NCI-H2029 treated with DMSO at 0.1 percent for 48 hours (cell line): ENCODE measurements at places on chromosomes 3 and 15.

DNA sequence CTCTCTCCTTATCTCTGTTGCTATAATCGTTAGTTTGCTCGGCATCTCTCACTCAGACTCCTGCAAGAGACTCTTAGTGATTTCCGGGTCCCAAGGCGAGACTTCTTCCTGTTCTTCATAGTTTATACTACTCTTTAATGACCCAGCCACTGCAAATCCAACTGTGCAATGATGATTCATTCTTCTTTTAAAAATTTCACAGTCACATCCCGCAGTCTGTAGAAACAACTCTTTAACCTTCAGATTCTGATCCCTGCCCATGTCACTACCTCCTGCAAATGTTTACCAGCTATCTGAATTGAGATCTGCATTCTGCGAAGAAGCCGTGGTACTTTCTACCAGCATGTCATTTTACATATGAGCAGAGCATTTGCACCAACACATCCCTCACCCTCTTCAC lies 2.8 kb upstream of the VGLL3 start:
- DNase-seq: no peak

DNA sequence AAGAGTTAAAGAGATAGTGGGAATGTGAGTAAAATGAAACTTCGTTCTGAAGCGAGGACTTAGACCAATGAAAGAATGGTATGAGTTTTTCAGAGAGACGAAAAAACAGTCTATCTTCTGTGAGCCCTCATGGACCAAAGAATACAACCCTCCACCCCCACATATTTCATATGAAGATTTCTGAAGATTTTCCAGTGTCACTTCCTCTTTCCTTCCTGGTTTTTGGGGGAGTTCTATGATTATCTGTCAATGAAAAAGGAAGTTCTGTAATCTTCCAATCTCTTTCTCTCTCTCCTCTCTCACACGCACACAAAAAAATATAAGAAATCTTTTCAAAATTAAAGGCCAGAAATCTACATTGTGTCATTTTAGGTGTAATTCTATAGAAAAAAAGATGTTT lies 27.7 kb downstream of the CMSS1 start:
- DNase-seq: no peak

DNA sequence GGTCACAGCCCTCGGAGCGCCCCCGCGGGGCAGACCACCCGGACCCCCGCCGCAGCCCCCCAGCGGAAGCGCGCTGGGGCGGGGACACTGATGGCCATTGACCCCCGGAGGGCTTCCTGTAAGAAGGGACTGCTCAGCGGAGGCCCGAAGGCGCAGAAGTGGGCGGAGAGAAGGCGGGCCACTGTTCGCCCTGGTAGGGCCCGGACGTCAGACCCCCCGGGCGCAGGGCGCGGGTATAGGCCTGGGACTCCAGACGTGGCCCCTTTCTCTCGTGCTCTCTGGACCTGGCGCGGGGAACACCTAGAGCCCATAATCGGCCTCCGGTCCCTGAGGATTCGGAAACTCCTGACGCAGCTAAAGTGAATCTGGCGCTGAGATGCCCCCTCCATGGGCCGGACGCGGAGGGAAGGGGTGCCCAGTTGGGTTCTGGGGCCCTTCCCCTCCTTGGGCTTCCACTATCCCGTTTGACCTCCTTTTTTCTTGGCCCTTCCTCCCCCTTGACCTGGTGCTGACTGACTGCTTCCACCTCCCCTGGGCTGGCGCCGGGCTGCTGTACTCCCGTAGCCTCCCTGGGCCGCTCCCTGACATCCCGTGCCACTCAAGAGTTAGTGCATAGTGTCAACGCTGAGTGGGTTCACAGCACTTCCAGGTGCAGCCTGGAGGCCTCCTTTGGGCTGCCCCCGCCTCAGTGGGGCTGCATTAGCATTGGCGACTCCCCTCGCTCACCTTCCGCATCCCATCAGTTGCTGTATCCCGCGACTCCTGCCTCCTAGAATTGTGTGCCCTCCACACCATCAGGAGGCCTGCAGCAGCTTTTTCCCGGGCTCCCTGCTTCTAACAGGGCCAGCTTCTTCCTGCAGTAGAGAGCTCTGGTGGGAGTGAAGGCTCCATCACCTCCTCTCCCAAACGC lies 694 bp downstream of the ABTB1 start:
- DNase-seq: no peak

GRCh38 chr3:14175383-14176037 lies 2.9 kb downstream of the XPC start:
- DNase-seq: no peak

GRCh38 chr15:63188926-63189871 lies at the start of gene RAB8B:
Gene RAB8B (plus strand): TSS chr15:63189606. CDS start chr15:63189625, 19 bp downstream.
- DNase-seq: no peak

DNA sequence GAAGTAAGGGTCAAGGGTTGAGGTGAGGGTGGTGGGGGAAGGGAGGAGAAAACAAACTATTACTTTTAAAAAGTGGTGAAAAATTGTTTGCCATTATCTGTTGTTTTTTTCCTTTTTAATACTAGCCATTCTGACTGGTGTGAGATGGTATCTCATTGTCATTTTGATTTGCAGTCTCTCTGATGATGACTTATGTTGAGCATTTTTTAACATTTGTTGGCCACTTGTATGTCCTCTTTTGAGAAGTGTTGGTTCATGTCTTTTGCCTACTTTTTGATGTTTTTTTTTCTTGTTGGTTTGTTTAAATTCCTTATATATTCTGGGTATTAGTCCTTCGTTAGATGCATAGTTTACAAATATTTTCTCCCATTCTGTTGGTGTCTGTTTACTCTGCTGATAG lies 185.9 kb upstream of the ANKRD28 start:
- no peak for DNase-seq

- DNase-seq: no peak
These were observed 4.8 kb downstream of the PAQR5 start for GRCh38 chr15:69303337-69304181.

GRCh38 chr3:66110840-66111239 lies 72.1 kb upstream of the MAGI1 start:
- no peak for DNase-seq

DNA sequence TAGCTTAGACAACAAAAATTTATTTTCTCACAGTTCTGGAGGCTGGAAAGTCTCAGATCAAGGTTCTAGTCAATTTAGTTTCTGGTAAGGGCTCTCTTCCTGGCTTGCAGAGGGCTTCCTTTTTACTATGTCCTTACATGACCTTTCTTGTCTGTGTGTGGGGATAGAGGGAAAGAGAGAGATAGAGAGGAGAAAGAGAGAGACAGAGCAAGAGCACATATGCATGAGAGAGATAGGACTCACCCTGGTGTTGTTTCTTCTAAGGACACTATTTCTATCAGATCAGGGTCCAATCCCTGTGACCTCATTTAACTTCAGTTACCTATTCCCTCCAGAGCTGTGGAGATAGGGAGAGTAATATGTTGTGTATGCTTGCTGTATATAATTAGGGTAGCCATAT lies 44.9 kb upstream of the TEX9 start:
- DNase-seq: no peak

GRCh38 chr3:57948781-57949242 lies 59.4 kb upstream of the FLNB start:
- no peak for DNase-seq

GRCh38 chr15:96300836-96301235 lies 29.7 kb upstream of the NR2F2 start:
- DNase-seq: no peak

- DNase-seq: no peak
These were observed 54.4 kb downstream of the SLC24A1 start for GRCh38 chr15:65676123-65676522.

GRCh38 chr3:117526470-117527079 lies 817.0 kb downstream of the TUSC7 start:
- DNase-seq: no peak

- DNase-seq: no peak
These were observed 8.7 kb downstream of the DAZL start for GRCh38 chr3:16596352-16597032.

DNA sequence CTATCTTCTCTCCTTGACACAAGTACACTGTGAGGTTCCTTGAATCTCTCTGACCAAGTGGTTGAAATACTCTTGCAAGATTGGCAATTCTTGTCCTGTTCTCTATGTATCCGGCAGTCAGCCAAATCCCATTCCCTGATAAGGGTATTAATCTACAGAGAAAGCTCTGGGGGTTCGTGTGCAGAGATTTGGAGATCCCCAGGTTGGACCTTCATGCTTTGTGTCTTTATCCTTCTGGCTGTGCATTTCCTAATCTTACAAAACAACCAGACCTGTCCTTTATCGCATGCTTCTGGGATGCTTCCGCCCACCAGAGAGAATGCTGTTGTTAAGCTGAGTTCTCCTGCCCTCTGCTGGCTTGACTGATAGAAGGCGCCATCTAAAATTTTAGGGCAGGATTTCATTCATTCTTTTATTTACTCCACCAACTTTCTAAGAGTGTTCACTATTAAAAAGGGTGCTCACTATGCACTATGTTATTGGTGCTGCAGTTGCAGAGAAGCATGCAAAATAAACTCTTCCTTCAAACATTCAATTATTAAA lies 8.6 kb upstream of the SST start:
- no peak for DNase-seq

- no peak for DNase-seq
These were observed 683.6 kb upstream of the ARPP21 start for GRCh38 chr3:34955680-34956079.

DNA sequence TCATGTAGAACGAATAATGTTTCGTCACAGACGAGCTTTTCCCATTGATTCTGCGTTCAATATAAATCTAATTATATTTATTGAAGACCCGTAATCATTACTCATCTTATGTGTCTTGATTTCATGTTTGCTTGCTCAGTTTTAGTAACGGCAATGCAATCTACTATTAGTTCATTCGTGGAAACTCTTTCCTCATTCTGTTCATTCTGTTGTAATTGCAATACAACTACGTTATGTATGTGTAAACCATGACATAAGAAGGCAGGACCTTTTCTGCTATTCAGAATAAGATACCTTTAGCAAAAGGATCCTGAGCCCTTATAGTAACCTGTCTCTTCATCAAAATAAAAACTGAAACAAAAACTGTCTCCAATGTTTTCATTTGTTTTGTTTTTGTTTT lies 6.8 kb upstream of the ARRDC4 start:
- DNase-seq: no peak

DNA sequence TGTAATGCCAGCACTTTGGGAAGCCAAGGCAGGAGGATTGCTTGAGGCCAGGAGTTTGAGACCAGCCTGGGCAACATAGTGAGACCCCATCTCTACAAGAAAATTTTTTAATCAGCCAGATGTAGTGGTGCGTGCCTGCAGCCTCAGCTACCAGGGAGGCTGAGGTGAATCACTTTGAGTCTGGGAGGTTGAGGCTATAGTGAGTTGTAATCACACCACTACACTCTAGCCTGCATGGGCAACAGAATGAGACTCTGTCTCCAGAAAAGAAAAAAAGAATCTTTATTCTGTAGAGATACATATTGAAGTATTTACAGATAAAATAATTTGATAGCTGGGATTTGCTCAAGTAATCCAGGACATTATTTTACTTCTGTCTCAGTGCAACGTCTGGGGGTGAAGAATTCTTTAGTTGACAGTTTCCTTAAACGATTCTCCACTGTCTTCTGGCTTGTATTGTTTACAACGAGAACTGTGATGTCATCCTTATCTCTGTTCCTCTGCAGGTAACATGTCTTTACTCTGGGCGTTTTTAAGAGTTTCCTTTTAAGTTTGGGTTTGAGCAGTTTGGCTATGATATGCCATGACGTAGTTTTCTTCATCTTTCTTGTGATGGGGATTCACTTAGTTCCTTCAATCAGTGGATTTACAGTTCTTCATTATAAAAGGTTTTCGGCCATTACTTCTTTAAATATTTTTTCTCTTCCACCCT lies 26.3 kb downstream of the KPNA1 start:
- no peak for DNase-seq

DNA sequence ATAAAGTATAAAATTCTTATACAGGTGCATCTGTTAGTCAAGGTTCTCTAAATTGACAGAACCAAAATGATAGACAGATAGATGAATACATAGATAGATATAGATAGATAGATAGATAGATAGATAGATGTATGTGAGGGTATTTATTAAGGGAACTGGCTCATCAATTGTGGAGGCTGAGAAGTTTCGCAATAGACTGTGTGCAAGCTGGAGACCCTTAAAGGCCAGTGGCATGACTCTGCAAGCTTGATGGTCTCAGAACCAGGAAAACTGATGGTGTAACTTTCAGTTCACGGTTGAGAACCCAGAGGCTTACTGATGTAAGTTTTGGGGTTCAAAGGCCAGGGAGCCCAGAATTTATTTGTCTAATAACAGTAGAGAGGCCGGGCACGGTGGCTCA lies 1123.7 kb upstream of the CADM2 start:
- no peak for DNase-seq

GRCh38 chr15:31128919-31129768 lies 27.6 kb upstream of the TRPM1 start:
- no peak for DNase-seq

- no peak for DNase-seq
These were observed 22.4 kb downstream of the IGDCC3 start for GRCh38 chr15:65355173-65355987.

GRCh38 chr3:33577173-33577572 lies 137.0 kb upstream of the UBP1 start:
- DNase-seq: no peak

GRCh38 chr3:139310474-139310933 lies 33.3 kb upstream of the MRPS22 start:
- no peak for DNase-seq

DNA sequence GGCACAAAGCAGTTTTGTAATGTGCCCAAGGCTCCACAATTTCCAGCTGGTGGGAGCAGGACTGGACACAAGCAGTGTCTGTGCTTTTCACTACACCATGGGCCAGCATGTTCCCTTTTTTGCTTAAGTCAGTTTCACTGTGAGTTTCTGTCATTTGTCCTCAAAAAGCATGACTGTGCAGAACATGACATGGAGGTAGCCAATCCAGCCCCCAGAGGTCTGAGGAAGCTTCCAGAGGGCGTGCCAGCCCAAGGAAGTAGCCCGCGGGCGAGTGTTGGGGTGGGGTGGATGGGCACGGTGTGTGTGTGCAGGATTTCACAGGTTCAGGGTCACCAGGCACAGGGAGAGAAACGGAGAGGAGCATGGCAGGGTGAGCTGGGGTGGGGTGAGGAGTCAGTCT lies 8.0 kb upstream of the EEFSEC start:
- DNase-seq: no peak

- peak; percentile 16 for DNase-seq
These were observed 78.1 kb upstream of the RNF7 start for GRCh38 chr3:141659821-141660613.

- DNase-seq: no peak
These were observed 32.9 kb upstream of the CYP11A1 start for GRCh38 chr15:74400313-74400860.
